ENCODE measurements at places on chromosomes 7 and 10.

- no peak for DNase-seq
Measured at GRCh38 chr7:70132226-70132851, 534.1 kb downstream of the AUTS2 start.

DNA sequence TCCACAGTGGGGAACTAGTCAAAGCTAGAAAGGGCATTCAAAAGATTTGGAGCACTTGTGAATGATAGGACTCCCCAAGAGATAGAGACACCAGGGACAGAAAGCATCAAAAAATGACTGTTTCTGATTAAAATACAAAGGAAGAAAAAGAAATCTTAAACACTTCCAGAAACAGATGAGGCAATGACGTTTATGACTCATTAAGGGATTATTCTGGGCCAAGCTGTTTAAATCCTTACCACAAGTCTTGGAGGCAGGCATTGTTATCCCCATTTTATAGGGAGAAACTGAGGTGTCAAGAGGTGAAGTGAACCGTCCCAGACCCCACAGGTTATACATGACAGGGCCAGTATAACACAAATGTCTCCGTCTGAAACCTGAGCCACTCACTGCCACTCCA is 68.3 kb upstream of the AMPH start:
- no peak for DNase-seq

- no peak for DNase-seq
Measured at GRCh38 chr7:22589641-22590201, 89.7 kb upstream of the STEAP1B start.

GRCh38 chr10:97270523-97271154 is 21.8 kb downstream of the ARHGAP19 start:
- DNase-seq: no peak

DNA sequence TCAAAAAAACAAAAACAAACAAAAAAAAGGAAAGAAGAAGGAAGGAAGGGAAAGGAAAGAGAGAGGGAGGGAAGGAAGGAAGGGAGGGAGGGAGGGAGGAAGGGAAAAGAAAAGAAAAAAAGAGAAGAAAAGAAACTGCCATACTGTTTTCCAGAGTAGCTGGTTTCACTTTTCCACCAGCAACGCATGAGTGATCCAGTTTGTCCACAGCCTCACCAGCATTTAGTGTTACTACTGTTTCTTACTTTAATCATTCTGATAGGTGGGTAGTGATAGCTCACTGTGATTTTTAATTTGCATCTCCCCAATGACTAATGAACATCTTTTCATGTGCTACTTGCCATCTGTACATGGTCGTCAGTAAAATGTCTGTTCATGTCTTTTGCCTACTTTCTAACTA is 9.6 kb downstream of the GSTK1 start:
- DNase-seq: no peak

DNA sequence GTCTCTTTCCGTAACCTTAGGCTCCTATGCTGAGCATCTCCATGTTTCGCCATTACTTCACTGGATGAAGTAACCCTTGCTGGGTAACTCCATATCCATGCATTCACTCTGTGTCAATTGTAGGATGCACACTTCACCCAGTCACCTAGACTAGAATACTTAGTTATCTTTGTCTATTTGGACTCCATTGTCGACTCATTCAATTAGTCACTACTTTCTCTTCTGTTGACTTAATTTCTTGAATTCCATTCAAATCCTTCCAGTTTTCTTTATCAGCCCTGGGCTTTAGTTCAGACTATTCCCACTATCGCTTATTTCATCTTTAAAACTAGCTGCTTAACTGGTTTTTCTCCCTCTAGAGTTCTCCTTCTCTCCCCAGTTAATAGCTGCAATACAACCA is 111.3 kb upstream of the TNS3 start:
- DNase-seq: no peak

Data from stimulated activated CD4-positive, alpha-beta T cell treated with anti-CD3 and anti-CD28 coated beads, Interleukin-4, amount 100 ng/mL, for 1 hour (primary cell).